Activated CD8-positive, alpha-beta memory T cell treated with anti-CD3 and anti-CD28 coated beads for 4 hours (primary cell): ENCODE measurements at places on chromosomes 5 and 9.

- DNase-seq = peak; percentile 56
Observed at GRCh38 chr5:157603333-157604190, 28.0 kb upstream of the ADAM19 start.

GRCh38 chr9:136031741-136032730 is 63.1 kb downstream of the NACC2 start:
- no peak for DNase-seq

- DNase-seq = no peak
Observed at GRCh38 chr9:72477930-72478518, 43.4 kb upstream of the TMC1 start.

- DNase-seq = no peak
Observed at GRCh38 chr9:100667448-100667847, 89.6 kb downstream of the CAVIN4 start.

DNA sequence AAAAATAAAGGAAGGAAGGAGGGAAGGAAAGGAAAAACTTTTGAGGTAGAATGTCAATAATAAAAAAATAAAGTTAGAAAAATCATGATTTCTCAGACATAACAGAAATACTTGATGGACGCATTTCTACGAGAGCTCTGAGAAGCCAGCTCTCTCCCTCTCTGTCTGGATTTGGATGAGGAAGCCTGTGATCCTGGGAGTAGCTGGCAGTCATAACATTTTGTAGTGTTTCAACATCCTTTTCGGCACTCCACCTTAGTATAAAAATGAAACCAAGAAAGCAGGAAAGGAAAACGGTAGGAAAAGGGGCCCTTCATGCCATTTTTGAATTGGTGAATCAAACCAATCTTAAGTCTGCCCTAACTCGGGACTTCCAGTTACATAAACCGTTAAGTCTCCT is 321.3 kb downstream of the EPB41L4A start:
- DNase-seq = no peak

GRCh38 chr9:133121198-133121914 is at the start of gene RALGDS:
Gene RALGDS, minus strand, starts transcription at chr9:133121240. Its CDS starts 86 bp downstream, at chr9:133121154.
- DNase-seq = peak; percentile 80

DNA sequence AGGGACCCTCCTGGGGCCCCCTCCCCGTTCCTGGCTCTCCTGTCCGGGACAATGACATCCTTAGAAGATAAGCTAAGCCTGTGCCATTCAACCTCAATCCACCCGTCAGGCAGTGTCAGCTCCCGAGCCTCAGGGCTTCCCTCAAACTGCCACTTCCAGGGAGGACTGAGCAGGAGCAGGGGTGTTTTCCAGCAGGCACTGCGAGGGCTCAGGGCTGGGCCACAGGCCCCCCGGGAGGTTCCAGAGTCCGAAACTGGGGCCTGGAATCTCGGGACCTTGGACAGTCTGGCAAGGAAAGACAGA is 26.2 kb downstream of the LHX3 start:
- DNase-seq = no peak

DNA sequence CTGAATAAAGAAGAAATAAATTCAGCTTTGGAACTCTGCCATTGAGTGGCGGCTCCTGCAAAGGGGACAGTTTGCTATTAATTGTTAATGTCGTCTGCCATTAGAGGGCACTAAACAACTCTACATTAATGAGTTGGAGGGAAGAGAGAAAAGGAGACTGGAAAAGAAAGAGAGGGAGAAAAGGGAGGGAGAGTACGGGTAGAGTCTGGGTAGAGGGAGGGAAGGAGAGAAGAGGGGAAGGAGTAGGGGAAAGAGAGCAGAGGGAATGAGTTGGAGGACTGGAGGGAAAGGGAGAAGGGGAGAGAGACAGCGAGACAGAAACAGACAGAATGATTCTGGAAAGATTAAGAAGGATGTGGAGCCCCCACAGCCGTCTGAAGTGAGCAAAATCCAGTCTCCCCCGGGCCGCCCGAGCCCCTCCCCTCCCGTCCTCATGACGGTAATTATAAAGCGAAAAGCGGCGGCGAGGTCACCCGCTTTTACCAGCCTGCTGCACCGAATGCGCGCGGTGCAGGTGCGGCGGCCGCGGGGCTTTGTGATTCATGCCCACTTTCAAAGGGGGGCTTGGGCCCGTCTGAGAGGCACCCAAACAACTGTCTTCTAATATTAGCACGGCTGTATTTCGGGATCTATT is 1.9 kb upstream of the FST start:
- DNase-seq = no peak

DNA sequence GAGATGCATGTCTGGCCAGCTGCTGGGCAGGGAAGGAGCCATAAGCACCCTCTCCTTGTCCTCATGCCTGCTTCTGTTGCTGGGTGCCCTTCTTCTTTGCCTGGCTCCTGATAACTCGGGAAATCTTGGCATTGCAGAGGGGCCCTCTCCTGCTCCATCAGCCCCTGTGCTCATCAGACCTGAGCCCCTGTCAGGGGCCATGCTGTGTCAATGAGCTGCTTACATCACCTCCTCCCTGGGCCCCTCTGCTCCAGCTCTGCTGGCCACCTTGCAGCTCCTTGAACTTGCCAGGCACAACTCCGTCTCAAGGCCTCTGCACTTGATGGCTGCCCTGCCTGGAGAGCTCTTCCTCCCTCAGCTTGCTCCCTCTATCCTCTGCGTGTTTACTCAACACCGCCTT is 194.3 kb downstream of the TTLL11 start:
- no peak for DNase-seq

DNA sequence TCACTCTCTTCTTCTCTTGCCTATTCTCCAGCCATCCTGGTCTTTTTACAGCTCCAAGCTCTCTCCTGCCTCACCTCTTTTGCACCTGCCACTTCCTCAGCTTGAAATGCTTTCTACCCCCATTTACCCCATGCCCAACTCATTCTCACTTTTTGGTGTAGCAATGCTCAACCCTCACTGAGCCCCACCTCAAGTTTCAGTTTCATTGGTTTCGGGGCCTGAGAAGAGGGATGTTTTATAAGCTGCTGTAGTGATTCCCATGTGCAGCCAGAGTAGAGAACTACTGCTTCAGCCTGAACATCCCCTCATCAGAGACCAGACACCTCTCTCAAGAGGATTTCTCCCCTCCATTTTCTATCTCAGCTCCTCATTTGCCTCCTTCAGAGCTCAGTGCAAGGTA is 45.2 kb upstream of the FYB1 start:
- DNase-seq = no peak

GRCh38 chr9:95125652-95126051 is 191.9 kb downstream of the FANCC start:
- no peak for DNase-seq

- DNase-seq = no peak
Observed at GRCh38 chr9:32340361-32340760, 44.1 kb upstream of the ACO1 start.

- DNase-seq = peak; percentile 42
Observed at GRCh38 chr9:132160802-132161742, 786 bp upstream of the NTNG2 start.

DNA sequence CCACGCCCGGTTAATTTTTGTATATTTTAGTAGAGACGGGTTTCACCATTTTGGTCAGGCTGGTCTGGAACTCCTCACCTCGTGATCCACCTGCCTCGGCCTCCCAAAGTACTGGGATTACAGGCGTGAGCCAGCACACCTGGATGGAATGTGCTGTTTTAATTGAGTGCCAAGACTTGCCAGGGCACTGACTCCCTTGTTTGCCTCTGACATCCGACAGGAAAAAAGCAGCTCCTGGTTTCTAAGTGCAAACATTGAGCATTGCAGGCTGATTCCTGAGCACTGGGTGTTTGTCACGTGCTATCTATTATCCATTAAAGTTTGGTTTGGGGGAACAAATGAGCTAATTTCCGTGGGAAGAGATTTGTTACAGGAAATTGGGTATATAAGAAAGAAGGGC is 70.6 kb upstream of the CKMT2 start:
- DNase-seq = no peak

DNA sequence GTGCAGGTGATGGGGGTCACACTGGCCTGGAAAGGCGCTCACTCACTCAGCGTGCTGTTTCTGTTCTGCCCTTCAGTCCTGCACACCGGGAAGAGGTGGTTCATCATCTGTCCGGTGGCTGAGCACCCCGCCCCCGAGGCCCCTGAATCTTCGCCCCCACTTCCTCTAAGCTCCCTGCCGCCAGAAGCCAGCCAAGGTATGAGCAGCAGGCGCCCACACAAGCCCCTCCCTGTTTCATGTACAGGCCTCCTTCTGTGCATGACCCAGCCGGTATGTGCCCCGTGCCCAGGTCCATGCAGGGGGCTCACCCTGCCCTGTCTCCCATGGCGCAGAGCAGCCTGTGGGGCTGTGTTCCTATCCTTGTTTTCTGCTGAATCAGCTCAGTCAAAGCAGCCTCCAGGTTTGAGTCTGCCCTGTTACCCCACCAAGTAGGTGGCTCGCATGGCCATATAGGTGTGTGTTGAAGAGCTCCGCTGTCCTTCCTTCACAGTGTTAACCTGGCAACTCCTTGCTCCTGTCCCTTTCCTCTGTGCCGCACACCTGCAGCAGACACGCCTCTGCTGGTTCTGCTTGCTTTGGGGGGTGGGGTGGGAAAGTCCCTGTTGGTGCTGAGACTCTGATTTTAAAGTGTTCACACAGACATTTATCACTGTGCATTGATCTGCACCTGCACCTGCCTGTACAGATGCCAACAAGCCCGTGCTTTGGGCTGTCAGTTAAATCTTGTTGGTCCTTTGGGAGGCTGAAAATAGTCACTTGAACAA is 84.8 kb downstream of the WNK2 start:
- DNase-seq = no peak

GRCh38 chr5:127961006-127961762 is 122.4 kb upstream of the SLC12A2 start:
- no peak for DNase-seq

DNA sequence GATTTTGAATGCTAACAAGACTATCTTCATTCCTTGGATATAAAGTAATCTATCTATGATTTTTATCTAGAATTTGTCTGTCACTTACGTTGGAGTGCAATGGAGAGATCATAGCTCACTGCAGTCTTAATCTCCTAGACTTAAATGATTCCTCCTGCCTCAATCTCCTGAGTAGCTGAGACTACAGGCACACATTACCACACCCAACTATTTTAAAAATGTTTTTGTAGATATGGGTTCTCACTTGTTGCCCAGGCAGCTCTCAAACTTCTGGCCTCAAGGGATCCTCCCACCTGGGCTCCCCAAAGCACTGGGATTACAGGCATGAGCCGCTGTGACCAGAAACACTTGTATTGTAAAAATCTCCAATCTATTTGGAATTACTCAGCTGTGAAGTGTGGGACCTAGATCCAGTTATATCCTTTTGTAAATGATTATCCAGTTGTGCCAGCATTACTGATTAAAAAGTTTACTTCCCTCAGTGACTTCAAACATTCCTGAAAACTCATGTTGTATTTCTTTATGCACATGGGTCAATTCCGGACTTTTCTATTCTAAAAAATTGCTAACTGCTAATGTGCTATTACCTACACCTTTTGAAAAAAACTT is 1793.8 kb upstream of the WWC1 start:
- no peak for DNase-seq
